Immature natural killer cell (primary cell): ENCODE measurements at places on chromosomes 6 and 20. TPM values are rescaled to one million over a fixed set of nuclear protein-coding genes. Genes with fewer than 3 reads are reported as not detected.

GRCh38 chr20:54218470-54218869 is 10.6 kb downstream of the PFDN4 start:
- DNase-seq: no peak

GRCh38 chr6:151255811-151256210 is 16.0 kb downstream of the AKAP12 start:
- no peak for DNase-seq

DNA sequence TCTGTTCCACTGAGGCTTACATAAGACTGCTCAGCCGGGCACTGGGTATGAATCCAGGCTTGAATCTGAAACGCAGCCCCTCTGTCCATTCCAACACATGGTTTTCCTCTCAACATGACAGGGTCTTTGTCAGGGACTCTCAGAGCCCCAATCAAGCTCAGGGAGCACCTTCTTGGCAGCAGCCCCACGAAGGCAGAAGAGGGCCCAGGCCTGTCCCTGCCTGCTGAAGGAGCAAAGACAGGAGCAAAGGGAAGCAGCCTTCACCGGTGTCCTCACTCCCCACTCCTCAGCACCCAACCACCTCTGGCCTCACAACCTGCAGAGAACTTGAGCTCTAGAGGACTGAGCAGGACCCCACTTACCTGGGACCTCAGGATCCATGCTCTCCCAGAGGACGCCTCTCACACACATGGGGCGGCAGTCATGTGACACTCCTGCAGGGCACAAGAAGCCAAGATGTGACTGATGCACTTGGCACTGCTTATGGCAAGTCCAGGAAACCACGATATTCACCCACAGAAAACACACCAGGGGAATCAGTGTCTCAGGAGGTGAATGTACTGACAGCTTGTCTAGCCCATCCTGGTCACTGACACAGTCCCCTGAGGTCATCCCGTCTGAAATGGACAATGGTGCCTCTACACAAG is 4.3 kb downstream of the SNHG17 start:
- no peak for DNase-seq

DNA sequence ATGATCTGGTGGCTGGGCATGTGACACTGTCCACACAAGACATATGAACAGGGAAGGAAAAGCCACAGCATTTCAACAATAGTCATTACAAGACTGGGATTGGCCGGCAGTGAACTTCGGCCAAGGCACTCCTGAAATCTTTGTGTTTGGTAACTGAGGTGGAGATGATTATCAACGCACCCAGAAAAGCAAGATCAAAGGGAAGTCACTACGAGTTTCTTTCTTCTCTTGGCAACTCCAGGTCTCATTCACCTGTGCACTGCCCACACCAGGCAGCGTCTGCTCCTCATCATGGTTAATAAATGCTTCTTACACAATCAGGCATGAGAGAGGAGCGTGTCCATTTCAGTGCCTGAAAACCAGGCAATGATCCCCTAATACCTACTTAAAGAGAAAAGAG is 20.5 kb upstream of the FOXC1 start:
- DNase-seq: no peak

- DNase-seq: no peak
Observed at GRCh38 chr6:30042476-30042875, 18.6 kb upstream of the POLR1H start.

DNA sequence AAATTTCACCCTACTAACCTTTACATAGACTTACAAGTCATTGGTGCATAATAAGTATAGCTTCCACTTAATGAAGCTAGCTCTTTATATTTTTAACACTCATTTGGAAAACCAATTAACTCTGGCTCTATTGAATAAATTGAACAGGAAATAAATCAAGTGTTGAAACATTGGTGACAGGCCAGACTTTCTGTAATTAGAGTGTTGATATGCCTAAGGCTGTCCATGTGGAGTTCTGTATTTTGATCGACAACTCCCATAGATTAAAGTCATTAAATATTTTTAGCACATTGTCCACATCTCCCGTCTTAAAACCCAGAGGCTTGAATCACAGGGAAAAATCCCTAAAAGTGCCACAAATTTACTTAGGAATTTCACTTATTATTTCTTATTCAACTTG is 468.3 kb downstream of the KHDRBS2 start:
- DNase-seq: no peak

DNA sequence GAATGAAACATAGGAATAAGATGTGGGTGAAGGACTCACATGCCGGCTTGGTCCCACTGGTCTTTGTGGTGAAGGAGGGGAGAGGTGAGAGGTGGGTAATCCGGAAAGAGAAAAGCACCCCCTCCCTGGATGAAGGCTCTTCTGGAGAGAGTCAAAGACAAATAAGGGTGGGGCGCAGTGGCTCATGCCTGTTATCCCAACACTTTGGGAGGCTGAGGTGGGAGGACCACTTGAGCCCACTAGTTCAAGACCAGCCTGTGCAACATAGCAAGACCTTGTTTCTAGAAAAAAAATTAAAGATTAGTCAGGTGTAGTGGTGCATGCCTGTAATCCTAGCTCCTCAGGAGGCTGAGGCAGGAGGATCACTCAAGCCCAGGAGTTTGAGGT is 3.1 kb downstream of the LTB start:
- no peak for DNase-seq

The ZNF391 gene
- not detected for polyA plus RNA-seq

The METTL24 gene
- 2.8 TPM for polyA plus RNA-seq

The BEND3 gene
- polyA plus RNA-seq: 0.46 TPM

The ANGPT4 gene
- not detected for polyA plus RNA-seq

The COL9A1 gene
- not detected for polyA plus RNA-seq
